ENCODE measurements at places on chromosomes 3 and 15. TPM values are rescaled to one million over a fixed set of nuclear protein-coding genes. Genes with fewer than 3 reads are reported as not detected.

The LTF gene
- 0.08 TPM for total RNA-seq

DNA sequence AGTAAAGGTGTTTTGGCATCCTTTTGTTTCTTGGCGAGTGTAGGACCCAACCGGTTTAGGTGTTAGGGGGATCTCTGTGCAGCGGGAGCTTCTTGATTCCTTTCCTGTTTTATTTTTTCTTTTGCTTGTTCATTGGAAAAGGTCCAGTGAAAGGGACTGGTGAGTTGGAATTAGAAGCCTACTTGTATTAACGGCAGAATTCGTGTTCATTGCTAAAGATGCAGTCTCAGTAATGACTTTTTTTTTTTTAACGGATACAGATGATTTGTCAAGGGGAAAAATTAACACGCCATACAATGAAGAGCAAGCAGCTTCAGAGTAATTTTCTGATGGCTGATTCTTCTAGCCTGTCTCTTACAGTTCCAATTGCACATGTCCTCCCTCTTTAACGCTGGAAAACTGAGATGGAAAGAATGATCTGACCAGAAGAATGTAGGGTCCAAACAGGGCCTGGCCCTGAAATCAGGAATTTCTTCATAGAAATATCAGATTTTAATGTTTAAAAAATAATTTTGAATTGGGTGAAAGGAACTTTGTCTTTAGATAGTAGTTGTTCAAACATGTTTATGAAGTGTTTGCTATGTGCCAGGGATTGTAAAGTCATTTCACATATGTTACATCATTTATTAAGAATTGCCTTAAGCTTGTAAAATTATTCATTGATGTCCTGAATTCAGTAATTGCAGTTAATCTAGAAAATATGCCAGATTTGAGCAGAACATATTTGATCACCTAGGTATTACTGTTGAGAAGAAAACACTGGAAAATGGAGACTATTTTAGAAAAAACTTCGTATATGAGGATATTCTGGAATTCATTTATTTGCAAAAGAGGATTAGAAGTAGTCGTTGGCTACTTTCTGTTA, 1.4 kb downstream of the MAPK6 start:
- H3K4me3 ChIP-seq, result peak overlapping the region; percentile 85
- H3K27ac ChIP-seq, result peak overlapping the region; percentile 79
- no peak for DNase-seq
- peaks cover 9% of the 10 kb centered on the region for H3K36me3 ChIP-seq
- H3K27me3 ChIP-seq, result no peaks in the 10 kb centered on the region
- H3K4me1 ChIP-seq, result peaks cover 23% of the 10 kb centered on the region

- no peak for DNase-seq
- H3K27me3 ChIP-seq, result no peaks in the 10 kb centered on the region
- no peak overlapping the region for H3K27ac ChIP-seq
- H3K36me3 ChIP-seq, result no peaks in the 10 kb centered on the region
- no peak overlapping the region for H3K4me3 ChIP-seq
Measured at GRCh38 chr3:83034806-83035703, 1273.6 kb upstream of the GBE1 start.

DNA sequence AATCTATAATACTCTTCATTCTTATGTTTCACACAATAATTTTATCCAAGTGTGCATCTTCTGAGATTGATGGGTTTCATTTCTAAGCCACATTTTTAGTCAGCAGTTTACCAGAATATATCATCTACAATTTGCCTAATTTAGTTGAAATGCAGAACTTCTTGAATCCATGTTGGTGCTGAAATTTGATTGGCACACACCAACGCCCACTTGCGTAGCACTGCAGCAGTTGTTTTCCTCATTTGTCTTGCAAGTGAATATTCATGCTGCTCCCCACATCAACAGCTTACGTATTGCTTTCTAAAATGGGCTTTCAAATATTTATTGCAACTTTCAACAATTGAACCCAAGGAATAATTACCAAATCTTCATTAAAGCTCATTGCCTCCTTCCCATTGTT, 87.8 kb upstream of the CTDSPL start:
- no peak for DNase-seq
- H3K36me3 ChIP-seq, result no peaks in the 10 kb centered on the region
- H3K27me3 ChIP-seq, result no peaks in the 10 kb centered on the region
- no peaks in the 10 kb centered on the region for H3K4me1 ChIP-seq

The ITIH1 gene
- not detected for total RNA-seq

GRCh38 chr15:68868296-68868695, 47.6 kb upstream of the ANP32A start:
- no peaks in the 10 kb centered on the region for H3K4me1 ChIP-seq
- H3K4me3 ChIP-seq, result no peak overlapping the region
- peaks cover 14% of the 10 kb centered on the region for H3K27me3 ChIP-seq
- H3K27ac ChIP-seq, result no peak overlapping the region

GRCh38 chr3:181425074-181425473, 286.7 kb upstream of the SOX2 start:
- DNase-seq, result no peak
- H3K4me1 ChIP-seq, result no peaks in the 10 kb centered on the region
- H3K27me3 ChIP-seq, result no peaks in the 10 kb centered on the region

Data from SJSA1 (cell line).